ENCODE measurements at places on chromosomes 13 and 19.

DNA sequence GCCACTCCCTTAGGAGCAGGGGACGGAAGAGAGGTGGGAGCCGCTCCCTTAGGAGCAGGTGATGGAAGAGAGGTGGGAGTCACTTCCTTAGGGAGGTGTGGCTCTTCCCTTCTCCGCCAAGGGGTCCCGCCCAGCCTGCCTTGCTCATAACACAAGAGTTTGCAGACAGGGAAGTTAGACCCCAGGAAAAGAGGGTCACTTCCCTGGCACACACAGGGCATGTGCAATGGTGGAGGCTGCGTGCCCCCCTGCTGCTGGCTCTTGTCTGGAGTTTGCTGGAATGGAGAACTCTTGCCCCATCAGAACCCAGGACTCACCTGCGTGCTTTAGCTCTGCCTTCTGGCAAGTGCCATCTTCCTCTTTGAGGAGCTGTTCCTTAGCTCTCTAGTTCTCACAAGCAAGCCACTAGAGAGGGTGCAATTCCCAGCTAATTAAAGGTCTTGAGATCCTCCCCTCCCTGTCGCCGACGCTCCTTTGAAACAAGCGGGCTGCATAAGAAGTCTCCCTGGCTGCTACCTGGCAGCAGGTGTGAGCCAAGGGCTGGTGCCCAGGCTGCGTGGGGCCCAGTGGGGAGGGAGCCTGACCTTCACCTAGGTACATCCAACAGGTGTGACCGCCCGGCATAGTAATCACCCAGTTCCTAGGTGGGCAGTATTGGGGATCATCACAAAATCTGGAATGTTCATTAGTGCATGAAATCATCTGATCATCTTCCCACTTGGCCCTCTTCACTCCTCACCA is 281.6 kb downstream of the ZNF536 start:
- DNase-seq, result no peak

GRCh38 chr13:23867027-23867491 is 22.1 kb downstream of the MIPEP start:
- DNase-seq, result no peak

GRCh38 chr19:6503407-6504201 is 1.5 kb upstream of the TUBB4A start:
- no peak for DNase-seq

- no peak for DNase-seq
Measured at GRCh38 chr13:41577436-41577835, 120.1 kb downstream of the RGCC start.

GRCh38 chr13:91270031-91270430 is 77.5 kb upstream of the MIR17HG start:
- no peak for DNase-seq

DNA sequence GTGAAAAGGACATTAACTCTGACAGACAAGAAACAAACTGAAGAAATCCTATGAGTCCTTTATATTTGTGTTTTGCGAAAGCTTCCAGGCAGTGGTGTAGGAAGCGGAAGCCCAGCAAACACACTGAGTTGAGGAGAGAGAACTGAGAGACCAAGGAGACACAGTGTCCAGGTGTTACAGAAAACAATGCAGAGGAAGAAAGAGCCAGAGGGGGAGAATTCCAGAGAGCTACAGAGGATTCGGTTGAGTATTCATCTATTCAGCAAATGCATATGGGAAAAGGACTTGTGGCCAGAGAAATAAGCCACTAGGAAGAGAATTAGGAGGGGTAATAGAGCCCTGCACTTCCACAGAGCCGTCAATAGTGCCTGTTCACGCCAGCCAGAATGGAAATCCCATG is 183.5 kb downstream of the LIG4 start:
- DNase-seq, result no peak

- DNase-seq, result no peak
Measured at GRCh38 chr13:60370343-60370742, 26.7 kb upstream of the TDRD3 start.

GRCh38 chr13:25248071-25248470 is 39.2 kb downstream of the MTMR6 start:
- DNase-seq, result no peak

DNA sequence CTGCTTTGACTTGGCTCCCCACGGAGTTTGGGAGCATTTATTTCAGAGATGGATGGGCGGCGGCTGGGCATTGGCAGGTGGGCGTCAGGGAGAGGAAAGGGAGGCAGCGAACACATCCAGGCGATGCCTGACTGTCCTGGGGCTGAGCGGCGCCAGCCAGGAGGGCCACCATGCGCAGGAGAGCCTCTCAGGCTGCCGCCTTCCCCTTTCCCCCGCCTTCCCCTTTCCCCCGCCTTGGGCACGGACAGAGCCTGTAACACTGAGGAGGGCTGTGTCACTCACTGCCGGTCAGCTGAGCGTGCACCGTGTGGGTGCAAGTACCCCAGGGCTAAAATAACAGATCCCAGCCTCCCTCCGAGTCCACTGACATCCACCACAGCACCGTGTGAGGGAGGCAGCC is 11.4 kb downstream of the MCF2L start:
- DNase-seq, result no peak

GRCh38 chr19:31803835-31804446 is 454.7 kb upstream of the TSHZ3 start:
- no peak for DNase-seq

GRCh38 chr13:103288114-103288513 is 221.9 kb upstream of the SLC10A2 start:
- no peak for DNase-seq

GRCh38 chr13:76656056-76656455 is 230.1 kb downstream of the KCTD12 start:
- DNase-seq, result no peak

DNA sequence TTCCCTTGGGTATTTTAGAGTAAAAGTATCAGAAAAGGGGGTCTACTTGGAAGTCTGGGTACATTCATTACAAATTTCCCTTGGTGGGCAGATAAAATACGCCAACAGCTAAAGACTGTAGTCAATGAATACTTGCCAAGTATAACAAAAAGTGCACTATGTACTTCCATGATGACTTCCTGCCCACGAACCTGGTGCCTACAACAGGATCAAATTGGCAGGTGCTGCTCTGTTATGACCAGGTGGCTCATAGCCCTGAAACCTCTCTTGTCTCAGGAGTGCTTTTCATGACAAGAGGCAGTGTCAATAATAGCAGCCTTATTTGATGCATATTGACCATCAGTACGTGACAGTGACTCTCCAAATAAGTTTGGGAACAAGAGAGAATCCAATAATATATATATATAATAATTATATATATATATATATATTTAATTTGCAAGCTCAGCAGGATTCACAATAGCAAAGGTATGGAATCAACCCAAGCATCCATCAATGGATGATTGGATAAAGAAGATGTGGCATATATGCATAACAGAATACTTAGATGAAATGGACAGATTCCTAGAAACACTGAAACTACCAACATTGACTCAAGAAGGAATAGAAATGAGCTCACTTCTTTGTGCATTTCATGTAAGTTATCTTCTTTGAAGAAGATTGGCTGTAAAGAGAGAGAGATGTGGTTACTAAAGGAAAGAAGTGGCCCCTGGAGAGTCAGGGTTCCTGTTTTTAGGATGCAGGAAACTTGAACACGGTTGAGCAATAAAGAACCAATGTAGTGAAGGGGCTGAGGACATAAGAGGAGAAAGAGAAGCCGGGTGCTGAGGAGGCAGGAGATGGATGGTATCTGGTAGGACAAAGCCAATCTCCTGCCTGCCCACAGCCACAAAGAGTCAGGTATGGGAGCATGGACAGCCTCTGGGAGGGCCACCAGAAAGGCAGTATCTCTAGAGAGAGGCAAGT is 52.0 kb upstream of the GTF2F2 start:
- no peak for DNase-seq

DNA sequence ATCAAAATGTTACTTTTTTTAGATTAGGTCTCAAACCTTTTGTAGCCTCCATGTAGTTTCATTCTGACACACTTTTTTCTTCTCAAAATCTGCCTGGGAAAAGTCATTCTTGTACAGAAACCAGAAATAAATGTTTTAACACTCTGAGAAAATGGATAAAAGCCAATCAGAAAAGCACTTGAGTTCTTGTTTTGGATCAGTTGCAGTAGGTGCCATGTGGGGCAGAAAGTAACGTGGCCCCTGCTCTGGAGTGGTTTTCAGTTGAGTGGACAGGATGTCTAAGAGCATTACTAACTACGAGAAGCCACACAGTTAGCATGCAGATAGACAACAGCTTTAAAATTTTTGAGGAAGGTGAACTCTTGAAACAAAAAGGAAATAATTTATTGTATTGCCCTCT is 19.1 kb downstream of the GPR183 start:
- no peak for DNase-seq

GRCh38 chr13:102930566-102930965 is 84.7 kb downstream of the ERCC5 start:
- DNase-seq, result no peak

DNA sequence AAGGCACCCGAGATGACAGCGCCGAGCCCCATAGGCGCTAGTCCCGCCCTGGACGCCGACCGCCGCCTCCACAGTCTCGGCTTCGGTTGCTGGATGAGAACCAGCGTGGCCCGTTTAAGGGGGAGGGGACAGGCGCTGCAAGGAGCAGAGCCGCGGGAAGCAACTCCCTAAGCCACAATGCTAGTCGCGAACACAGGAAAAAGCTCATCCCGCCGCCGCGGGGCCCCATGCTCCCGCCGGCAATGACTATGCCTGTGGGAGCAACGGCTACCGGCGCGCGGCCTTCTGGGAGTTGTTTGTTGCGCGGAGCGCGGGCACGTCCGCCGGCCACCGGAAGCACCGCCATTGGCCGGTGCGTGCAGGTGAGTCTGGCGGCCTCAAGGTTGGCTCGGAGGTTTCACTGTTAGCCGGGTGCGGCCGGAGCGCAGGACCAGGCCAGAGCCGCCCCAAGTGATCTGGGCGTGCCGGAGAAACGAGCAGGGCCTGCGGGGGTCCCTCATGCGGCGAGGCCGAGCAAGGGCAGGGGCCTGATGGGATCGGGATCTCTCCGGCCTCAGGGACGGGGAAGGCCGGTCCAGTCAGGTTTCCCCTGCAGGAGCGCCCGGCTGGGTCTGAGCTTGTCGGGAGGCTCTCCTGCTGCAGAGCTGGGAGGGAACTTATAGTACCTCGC is at the start of gene ZNF544:
TSS of gene ZNF544 (plus strand) at position 330 of the 670 bp plus-strand sequence. CDS start 15,110 bp downstream, outside the sequence.
- DNase-seq, result peak; percentile 14

DNA sequence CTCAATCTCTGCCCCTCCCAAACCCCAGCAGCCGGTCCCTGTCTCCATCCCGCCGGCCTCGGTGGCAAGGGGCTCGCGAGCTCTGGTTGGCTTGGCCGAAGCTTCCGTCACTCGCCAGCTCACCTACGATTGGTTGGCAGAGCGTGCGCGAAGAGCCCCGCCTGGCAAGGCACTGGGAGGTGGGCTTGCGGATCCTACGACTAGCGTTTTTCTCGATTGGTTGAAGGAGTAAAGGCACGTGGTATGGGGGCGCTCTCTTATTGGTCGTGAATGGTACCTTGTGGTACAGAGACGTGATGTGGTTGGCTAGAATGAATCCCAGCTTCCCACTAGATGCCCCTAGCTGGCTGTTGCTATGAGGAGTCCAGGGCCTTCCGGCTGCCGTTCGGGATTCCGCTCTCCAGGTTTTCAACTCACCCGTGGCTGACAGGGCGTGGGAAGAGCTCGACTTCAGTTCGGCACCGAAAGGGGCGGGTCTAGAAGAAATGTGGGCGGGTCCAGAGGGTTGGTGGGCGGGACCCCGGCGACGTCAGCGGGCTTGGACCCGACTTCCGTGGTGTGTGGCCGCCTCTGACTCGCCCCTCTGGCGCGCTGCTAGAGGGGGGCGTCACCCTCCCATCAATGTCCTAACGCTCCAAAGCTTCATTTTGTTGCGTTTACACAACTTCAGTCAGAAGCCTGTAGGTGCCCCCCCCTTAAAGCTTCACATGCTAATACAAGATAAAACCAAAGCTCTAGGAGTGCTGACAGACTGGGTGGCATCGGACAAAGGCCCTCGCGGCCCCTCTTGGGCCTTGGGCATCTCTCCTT is 847 bp upstream of the RAP2A start:
- peak; percentile 95 for DNase-seq

DNA sequence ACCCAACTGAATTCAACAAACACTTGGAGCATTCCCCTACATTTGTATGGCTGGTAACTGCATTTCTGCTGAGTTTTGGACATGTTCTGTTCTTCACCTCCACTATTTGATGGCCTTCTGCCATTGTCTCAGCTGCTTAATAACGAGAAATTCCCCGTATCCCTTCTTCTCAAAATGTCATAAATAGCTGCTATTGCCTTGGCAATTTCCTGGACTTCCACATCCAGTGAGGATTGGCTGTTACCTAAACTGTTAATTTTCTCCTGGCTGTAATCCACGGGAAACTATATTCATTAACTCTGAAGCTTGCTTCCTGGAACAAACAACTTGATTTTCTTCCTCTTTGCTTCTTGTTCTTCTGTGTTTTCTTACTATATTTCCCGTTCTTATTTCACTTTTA is 69.5 kb upstream of the TDRD3 start:
- no peak for DNase-seq

GRCh38 chr13:38361542-38362262 is 12.1 kb downstream of the UFM1 start:
- no peak for DNase-seq

- no peak for DNase-seq
Measured at GRCh38 chr13:100203696-100204367, 114.9 kb downstream of the PCCA start.

DNA sequence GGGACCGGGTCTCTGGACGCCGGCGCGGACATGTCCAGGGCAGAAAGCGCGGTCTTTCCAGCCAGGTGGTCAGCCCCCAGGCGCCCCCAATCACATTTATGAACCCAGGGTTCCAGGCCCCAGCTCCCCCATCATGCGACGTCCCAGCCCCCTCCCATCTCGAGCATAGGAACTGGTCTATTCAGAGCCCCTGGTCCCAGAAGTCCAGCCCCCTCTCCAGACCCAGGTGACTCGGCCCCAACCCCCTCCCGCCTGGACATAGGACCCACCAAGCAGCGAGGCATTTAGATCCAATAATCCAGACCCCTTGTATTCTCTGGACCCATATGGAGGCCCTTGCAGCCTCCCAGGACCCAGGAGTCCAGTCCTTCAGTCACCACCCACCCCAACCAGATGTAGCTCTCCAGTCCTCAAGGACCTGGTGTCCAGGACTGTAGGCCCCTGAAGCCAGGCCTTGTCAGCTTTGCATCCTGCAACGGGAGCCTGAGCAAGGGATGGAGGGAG is 501 bp downstream of the APLP1 start:
- no peak for DNase-seq

- DNase-seq, result no peak
Measured at GRCh38 chr19:51691074-51691583, 2.0 kb upstream of the SPACA6 start.

GRCh38 chr13:113565526-113566226 is 18.9 kb upstream of the TFDP1 start:
- DNase-seq, result no peak

DNA sequence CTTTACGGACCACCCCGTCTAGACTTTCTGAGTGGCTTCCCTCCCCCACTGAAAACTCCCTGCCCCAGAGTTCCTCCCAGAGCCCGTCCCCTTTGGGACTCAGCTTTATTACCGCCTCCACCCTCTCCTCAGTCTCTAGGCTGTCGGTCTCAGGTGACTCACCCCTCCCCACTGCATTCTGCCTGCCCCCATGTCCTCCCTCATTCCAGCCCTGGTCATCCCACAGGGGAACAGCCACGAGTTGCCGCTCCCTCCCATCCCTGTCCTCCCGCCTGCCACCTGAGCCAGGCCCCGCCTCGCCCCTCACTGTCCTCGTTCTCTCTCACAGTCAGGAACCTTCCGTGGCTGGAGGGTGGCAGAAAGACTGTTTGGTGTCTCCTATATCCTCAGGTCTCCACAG is 57.3 kb downstream of the SMARCA4 start:
- no peak for DNase-seq

Measured in stimulated activated CD8-positive, alpha-beta memory T cell treated with anti-CD3 and anti-CD28 coated beads, Interleukin-4, amount 100 ng/mL, for 1 hour (primary cell).